ENCODE measurements at places on chromosomes 16 and 17.

DNA sequence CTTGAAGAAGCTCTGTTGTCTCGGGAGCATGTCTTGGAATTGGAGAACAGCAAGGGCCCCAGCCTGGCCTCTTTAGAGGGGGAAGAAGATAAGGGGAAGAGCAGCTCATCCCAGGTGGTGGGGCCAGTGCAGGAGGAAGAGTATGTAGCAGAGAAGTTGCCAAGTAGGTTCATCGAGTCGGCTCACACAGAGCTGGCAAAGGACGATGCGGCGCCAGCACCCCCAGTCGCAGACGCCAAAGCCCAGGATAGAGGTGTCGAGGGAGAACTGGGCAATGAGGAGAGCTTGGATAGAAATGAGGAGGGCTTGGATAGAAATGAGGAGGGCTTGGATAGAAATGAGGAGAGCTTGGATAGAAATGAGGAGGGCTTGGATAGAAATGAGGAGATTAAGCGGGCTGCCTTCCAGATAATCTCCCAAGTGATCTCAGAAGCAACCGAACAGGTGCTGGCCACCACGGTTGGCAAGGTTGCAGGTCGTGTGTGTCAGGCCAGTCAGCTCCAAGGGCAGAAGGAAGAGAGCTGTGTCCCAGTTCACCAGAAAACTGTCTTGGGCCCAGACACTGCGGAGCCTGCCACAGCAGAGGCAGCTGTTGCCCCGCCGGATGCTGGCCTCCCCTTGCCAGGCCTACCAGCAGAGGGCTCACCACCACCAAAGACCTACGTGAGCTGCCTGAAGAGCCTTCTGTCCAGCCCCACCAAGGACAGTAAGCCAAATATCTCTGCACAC, 21.2 kb downstream of the AKAP1 start:
- DNase-seq: no peak

- DNase-seq: no peak
Measured at GRCh38 chr17:56656701-56657327, 63.3 kb downstream of the NOG start.

DNA sequence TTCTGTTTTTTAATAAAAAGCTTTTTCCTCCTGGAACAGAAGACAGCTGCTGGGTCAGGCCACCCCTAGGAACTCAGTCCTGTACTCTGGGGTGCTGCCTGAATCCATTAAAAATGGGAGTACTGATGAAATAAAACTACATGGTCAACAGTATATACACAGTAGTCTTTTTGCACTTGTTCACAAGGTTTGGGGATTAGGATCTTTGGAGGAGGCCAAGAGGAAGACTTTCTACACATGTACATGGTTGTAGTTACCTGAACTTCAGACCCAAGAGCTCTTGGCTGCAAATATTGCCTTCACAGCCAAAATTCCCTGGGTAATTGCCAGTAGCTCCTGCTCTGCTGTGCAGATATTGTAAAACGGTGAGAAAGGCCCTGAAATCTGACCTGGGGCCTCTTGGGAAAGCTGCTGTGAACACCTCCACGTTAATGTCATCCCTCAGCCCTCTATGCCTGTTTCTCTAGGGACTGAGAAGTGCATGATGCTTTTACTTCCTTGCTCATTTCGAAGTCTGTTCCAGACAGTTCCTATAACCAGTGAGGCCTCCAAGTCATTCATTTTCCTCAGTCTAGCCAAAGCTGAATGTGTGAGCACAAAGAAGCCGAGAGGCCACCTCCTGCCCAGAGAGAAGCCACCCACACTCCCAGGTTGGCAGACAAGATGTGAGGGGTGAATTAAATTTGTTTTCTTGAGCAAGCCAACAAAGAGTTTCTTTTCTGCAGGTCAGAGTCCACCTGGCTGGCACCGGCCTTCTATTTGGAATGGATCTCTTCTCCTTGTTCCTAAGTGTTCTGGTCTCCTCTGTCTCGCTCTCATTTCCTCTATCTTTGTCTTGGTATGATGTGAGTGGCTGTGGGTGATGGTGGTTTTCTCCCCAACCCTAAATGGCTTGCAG, 15.9 kb downstream of the ANKRD40 start:
- no peak for DNase-seq

GRCh38 chr16:75022567-75022966, 23.7 kb downstream of the ZNRF1 start:
- no peak for DNase-seq

DNA sequence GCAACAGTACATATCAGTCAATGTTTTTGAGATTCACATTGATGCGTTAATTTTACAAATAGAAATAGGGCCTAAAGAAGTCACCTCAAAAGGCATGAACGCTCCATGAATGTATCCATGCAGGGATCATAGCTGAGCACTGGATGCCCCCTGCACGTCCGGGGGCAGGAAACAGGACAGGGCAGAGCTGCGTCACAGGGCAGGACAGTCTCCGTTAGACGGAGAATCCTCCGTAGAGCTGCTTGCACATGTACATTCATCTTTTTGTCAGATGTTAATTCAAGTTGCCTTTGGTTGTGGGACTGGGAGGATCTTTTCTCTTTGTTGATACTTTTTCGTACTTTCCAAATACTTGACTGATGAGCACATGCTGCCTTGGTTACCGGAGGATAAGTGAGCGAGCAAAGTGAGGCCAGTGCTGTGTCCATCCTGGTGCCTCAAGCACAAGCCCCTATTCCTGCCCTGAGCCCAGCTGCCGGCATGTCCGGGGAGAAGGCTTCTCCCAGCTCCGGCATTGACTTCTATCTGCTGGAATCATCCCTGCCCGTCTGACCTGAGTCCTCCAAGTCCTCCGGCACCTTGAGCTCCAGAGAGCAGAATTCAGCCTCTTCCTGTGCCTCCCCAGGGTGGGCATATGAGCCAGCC, 15.0 kb downstream of the GAA start:
- no peak for DNase-seq

- no peak for DNase-seq
Measured at GRCh38 chr16:86707171-86707570, 128.8 kb downstream of the FOXL1 start.

DNA sequence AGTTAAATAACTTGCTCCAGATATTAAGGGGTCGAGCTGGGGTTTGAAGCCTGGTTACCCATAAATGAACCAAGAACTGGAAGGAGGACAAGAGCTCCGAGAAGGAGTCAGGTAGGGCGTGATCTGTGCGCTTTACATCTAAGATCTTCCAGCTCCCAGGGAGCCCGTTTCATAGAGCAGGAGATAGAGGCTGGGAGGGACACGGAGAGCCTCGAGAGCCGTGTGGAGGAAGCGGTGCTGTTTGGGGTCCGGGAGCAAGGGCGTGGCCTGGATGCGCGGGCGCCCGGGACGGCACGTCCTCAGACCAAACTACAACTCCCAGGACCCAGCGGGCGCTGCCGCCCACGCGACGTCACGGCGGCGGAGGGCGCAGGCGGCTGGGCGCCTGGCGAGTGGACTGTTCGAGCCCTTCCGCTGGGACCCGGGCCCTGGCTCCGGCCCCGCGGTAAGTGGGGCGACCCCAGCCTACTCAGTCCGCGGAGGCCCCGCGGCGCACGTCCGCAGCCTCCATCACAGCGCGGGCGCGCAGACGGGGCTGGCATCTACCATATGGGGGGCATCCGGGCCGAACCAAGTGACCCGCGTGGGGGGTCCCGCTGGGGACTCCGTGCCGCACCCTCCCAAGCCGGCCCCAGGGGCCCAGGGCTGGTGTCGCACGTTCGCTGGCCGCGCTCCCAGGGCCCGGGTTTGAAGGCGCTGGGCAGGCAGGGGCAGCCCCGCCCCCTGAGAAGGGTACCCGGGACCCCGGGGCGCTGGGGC, at the start of gene BCKDK:
BCKDK (plus strand) TSS at position 352 of the 759 bp plus-strand sequence. CDS start 838 bp downstream, outside the sequence.
- DNase-seq: peak; percentile 86

Measured in activated CD4-positive, alpha-beta T cell treated with anti-CD3 and anti-CD28 coated beads for 48 hours (primary cell).